ENCODE measurements at places on chromosomes 2 and 18.

GRCh38 chr2:237879058-237879430, 19.6 kb downstream of the RAMP1 start:
- DNase-seq: peak; percentile 56

DNA sequence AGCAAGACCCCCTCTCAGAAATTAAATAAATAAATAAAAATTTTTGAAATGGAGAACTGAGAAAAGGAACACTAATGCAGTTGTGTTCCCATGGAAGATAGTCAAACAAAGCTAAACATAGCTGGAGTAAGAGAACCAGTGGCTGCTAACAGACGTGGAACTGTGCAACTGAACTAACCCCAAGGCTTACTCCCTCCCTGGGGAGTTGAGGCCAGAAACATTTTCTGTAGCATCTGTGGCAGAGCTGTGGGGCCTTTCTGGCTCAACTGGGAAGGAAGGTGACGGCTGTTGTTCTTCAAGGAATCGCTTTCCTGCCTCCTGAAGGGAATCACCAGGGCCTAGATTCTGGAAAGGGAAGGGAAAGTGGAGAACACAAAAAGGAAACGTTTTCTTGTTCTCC, 53.9 kb upstream of the B3GNT2 start:
- no peak for DNase-seq

DNA sequence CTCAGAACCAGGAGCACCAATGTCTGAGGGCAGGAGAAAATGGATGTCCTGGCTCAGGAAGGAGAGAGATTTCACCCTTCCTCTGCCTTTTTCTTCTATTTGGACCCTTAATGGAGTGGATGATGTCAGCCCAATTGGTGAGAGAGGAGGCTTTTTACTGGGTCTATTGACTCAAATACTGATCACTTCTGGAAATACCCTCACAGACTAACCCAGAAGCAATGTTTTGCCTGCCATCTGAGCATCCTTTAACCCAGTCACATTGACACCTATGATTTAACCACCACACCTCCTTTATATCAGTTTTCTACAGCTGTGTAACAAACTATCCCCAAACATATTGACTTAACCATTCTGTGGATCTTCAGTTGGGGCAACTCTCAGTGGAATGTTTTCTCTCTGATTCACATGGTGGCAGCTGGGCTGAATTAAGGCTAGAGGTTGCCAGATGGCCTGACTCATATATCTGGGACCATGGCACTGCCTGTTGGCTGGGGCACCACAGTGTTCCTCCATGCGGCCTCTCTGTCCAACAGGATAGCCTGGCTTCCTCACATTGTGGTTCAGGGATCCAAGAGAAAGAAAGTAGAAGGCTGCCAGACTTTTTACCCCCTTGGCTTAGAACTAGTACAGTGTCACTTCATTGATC, 18.2 kb upstream of the MBOAT2 start:
- DNase-seq: no peak

DNA sequence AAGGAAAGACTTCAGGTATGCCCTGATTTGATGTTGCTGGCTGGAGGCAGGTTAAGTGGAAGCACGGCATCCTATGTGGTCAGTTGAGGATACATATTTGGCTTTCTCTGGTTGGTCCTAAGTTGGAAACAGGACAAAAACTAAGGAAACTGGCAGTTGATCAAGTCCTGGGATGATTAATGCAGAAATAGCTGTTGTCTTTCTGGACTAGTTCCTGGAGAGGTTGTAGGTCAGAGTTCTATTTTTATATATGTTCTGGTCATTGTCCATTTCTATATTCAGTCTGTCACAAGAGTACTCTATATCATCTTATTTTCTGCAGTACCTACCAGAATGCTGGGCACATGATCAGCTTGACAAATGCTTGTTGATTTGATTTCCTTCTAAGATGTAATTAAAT, 4.0 kb upstream of the SLC35F5 start:
- DNase-seq: peak; percentile 78

DNA sequence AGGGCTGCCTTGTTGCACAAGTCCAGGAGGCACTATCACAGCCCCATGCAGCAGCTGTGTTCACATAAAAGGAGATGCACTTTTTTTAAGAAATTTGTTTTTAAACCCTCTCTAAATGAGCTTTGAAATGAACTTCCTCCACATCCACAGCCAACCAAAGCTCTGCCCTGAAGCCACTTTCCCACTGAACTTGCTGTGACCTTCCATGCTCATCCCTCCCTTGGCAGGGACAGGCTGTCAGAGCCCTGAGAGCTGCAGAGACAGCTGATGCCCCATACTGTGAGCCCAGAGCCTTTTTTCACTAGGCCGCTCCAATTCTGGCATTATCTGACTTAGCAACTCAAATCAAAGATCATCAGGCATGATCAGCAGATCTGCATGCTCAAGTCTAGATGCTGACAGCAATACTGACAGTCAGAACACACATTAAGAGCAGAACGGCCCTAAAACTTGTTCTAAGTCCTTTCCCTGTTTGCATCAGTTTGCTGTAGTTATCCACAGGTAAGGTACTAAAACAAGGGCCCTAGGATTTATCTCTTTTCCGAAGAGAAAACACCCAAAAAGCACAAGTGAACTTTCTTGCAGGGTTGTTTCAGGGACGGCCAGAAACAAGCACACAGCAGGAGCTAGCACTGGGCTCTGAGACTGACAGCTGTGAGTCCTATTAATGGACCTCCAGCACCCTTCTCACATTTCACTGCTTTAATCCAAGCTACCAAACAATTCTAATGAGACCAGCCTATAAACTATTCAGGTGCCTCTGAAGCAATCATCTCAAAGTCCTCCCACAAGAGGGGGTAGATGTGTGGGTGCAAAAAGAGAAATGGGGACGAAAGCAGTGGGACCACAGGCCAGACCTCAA, 34.9 kb downstream of the RNU4ATAC start:
- peak; percentile 13 for DNase-seq

DNA sequence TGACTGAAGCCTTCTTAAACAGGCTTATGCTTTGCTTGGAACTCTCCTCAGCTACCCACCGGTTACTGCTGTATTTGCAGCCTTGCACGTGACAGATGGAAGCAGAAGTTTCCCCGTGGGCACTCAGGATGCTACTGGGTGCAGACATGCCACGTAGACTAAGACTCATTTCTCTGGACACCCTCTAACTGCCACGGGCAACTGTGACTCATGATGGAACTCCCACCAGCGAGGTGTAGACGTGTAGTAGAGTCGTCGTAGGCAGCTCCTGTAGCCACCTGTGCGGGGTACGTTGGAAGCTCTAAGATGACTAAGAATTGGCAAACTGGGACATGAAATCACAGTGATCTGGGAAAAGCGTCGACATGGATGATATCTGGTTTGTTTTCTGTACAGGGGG, 27.5 kb downstream of the TSHZ1 start:
- DNase-seq: no peak

DNA sequence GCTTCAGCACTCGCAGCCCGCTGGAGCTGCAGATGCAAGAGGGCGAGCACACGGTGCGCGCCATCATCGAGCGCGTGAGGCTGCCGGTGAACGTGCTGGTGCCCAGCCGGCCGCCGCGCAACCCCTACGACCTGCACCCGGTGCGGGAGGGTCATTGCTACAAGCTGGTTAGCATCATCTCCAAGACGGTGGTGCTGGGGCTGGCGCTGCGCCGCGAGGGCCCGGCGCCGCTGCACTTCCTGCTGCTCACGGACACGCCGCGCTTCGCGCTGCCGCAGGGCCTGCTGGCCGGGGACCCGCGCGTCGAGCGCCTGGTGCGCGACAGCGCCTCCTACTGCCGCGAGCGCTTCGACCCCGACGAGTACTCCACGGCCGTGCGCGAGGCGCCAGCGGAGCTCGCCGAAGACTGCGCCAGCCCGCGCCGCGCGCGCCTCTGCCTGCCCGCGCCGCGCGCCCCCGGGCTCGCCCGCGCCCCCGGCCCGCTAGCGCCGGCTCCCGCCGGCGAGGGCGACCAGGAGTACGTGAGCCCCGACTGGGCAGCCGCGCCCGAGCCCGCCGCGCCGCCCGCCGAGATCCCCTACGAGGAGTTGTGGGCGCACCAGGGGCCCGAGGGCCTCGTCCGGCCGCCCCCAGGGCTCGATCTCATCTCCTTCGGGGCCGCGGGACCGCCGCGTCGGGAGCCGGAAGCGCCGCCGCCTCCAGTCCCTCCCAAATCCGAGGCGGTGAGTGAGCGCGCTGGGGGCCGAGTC, 11.8 kb downstream of the GAREM2 start:
- peak; percentile 84 for DNase-seq

GRCh38 chr18:34224423-34225217, at the start of gene NOL4:
Gene NOL4, minus strand, starts transcription at chr18:34224913. Its CDS starts 1,660 bp downstream, at chr18:34223253.
- peak; percentile 4 for DNase-seq

GRCh38 chr2:238299803-238300202, 11.4 kb upstream of the PER2 start:
- DNase-seq: no peak

- no peak for DNase-seq
Observed at GRCh38 chr2:1633936-1634587, 110.3 kb downstream of the PXDN start.

DNA sequence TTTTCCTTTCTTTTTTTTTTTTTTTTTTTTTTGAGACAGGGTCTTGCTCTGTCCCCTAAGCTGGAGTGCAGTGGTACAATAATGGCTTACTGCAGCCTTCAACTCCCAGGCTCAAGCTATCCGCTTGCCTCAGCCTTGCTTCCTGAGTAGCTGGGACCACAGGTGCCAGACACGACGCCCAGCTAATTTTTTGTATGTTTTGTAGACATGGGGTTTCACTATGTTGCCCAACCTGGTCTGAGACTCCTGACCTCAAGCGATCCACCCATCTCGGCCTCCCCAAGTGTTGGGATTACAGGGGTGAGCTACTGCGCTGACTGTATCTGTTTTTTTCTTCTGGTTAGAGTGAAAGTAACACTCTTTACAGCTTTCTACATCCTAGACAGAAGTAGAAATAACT, 240.3 kb upstream of the FBXO11 start:
- DNase-seq: no peak

DNA sequence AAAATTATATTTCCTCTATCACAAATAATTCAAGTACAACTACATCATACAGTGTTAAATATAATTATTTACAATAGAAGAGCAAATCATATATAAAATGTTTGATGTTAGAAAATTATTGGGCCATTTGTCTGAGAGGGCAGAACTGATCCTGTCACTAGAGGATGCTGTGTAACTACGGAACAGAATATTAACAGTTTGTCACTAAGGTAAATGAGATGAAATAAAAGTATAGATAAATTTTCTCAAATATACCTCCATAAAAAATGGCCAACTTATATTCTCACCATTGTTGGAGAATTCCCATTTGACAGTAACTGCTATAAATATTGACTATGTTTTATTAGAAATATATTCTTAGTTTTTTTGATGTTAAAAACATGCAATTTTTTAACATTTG, 1067.4 kb upstream of the DDX18 start:
- no peak for DNase-seq

GRCh38 chr2:1613078-1613445, 131.3 kb downstream of the PXDN start:
- no peak for DNase-seq

- DNase-seq: no peak
Observed at GRCh38 chr2:8332646-8333045, 349.2 kb upstream of the ID2 start.

DNA sequence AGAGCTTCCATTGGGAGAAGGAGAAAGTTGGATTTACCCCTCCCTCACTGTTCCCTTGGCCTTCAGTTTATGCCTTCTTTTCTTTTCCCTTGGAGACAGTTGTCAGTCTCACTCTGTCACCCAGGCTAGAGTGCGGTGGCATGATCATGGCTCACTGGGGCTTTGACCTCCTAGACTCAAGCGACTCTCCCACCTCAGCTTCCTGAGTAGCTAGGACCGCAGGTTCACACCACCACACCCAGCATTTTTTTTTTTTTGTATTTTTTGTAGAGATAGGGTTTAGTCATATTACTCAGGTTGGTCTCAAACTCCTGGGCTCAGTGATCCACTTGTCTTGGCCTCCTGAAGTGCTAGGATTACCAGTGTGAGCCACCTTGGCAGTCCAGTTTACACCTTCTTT, 49.9 kb downstream of the SLC9A4 start:
- no peak for DNase-seq

- DNase-seq: no peak
Observed at GRCh38 chr2:207881902-207882301, 112.2 kb upstream of the FZD5 start.

GRCh38 chr2:28589746-28590463, 94.0 kb downstream of the PLB1 start:
- no peak for DNase-seq

DNA sequence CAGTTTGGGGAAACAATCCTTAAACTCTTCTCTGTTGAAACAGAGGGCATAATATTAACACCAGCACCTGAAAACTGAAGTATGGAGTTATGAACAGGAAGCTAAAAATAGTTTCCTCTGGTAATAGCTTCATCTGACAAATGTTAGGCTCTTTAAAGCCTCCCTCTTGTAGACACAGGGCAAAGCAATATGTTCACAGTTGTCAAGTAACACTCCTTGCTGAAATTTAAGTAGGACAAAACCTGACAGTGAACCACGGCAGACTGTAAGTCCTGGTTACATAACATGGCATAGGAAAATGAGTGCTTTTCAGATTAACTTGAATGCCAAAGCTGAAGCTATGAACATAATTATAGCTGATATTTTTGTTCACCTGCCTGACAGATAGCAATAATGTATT, 172.9 kb downstream of the CMPK2 start:
- no peak for DNase-seq

- peak; percentile 97 for DNase-seq
Observed at GRCh38 chr18:45856531-45856930, 31.1 kb downstream of the SIGLEC15 start.

Data from iris pigment epithelial cell (primary cell).